GM12892 (cell line): ENCODE measurements at places on chromosomes 2 and 18.

- DNase-seq, result no peak
These were observed 28.7 kb upstream of the CABLES1 start for GRCh38 chr18:23106575-23106974.

GRCh38 chr2:30963184-30963583 is 155.9 kb upstream of the CAPN13 start:
- DNase-seq, result no peak

GRCh38 chr2:157792335-157793052 is 83.6 kb downstream of the ACVR1 start:
- DNase-seq, result no peak

DNA sequence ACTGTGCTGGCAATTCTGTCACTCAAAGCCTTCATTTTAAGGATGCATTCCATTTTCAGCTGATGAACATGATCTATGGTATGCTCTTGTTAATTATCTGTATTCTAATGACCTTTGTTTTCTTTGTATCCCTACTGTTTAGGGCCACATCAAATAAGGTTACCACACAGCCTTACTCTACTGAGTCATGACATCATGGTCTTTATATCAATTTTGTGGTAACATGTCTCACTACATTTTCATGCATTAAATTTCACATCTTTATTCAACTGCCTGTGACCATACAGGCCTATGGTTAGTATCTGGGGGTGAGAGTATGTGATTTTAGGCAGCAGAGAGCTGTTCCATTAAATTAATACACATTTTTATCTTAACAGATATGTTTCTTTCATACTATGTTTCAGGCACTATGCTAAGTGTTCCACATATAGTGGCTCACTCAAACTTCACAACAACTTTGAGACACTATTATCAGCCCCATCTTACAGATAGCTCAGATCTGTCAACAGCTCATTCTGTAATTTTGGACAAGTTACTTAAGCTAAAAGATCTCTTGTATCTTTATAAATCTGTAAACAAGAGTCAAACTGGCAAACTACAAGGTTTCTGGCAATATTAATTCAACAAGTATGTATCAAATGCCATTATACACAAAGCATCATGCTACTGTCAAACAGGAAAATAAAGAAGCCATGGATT is 18.0 kb downstream of the LRPPRC start:
- DNase-seq, result no peak

DNA sequence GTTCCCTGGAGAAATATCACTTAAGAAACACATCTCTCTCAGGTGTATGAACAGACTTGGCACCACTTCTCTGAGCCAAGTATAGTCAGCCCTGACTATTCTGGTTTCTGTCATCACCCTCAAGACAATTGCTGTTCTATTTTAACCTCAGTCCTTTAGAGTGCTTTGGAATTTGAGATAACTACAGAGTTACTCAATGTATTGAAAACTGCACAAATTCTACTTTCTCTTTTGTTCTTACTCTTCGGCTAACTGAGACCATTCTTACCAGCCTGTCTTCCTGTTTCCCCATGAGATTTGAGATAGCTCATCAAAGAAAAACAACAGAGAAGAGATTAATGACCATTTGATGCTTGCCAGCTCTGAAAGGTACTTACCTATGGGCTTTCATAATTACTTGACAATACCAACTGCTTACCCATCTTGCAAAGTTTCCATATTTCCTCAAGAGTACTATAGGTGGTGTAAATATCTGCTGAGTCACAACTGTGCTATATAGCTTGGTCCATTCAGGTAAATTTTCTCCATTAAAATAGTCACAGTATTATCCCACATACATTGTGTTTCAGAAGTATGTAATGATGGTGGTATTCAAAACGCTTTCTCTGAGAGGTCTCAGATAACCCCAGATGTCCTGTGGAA is 467.5 kb upstream of the CHST9 start:
- DNase-seq, result no peak

DNA sequence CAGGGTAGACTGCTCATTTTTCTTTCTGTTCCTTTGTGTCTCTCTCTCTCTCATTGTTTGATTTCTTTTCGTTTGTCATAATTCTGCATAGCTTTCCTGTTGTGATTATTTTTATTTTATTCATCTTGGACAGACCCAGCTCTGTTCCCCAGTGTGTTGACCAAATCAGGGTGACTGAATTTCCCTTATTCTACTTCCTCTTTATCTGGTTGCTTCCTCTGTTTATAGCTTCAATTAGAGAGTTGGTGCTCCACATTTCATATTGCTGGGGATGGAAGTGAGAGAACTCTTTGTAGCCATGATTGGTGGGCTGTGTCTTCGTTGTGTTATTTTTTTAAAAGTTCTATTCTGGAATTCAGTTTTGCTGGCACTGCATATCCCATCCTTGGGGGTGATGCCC is 19.1 kb downstream of the PROKR1 start:
- DNase-seq, result no peak

GRCh38 chr18:49456794-49457193 is 3.7 kb downstream of the DYM start:
- DNase-seq, result no peak

DNA sequence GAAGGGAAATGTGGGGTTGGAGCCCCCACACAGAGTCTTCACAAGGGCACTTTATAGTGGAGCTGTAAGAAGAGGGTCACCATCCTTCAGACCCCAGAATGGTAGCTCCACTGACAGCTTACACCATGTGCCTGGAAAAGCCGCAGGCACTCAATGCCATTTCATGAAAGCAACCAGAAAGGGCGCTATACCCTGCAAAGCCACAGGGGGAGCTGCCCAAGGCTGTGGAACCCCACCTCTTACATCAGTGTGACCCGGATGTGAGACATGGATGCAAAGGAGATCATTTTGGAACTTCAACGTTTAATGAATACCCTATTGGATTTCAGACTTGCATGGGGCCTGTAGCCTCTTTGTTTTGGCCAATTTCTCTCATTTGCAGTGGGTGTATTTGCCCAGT is 694.7 kb downstream of the CBLN2 start:
- no peak for DNase-seq

- no peak for DNase-seq
These were observed 1.1 kb upstream of the HOXD9 start for GRCh38 chr2:176121190-176122051.

DNA sequence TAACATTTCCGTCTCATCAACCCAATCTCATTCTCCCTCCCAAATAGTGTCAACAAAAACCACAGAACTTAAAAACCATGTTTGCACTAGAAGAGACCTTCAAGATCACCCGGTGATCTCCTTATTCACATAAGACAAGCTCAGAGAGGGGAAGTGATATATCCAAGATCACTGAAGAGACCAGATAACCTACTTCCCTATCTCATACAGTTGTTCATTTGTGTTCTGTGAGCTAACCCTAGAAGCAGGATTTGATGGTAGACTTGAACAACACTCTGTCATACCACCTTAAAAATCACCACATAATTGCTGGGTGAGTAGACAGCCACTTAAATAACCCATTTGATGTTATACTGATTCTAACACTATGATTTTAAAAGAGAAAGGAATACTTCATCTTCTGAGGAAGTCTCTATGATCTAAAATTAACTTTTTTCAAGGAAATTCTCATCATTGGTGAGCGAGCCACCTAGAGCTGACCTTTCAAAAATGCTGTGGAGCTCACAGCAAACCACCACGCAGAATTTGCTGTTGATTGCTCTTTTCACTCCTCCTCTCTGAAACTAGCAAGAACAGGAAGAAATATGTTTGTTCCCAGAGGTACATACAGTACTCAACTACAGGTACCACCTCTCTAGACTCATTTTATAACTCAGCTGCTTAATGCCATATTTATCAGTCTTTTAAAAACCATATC is 15.1 kb downstream of the AAK1 start:
- DNase-seq, result no peak

- no peak for DNase-seq
These were observed 35.8 kb downstream of the SCTR start for GRCh38 chr2:119488245-119489214.

DNA sequence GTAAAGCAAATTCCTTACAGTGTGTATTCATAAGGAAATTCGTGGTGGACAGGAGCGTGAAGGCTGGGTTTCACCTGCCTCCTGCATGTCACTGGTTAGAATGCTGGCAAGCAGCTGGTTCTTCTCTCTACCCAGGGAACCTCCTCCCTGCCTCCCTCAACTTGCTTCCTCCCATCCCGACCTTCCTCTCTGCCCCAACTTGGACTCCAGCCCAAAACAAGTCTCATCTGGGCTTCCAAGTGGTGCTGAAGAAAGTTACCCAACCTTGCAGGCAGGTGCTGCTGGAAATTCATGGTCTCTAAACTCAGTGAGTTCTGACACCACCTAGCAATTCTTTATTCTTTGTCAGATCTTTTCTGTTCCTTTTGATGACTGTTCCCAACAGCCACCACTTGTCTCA is 184.5 kb downstream of the BCL2 start:
- DNase-seq, result no peak

DNA sequence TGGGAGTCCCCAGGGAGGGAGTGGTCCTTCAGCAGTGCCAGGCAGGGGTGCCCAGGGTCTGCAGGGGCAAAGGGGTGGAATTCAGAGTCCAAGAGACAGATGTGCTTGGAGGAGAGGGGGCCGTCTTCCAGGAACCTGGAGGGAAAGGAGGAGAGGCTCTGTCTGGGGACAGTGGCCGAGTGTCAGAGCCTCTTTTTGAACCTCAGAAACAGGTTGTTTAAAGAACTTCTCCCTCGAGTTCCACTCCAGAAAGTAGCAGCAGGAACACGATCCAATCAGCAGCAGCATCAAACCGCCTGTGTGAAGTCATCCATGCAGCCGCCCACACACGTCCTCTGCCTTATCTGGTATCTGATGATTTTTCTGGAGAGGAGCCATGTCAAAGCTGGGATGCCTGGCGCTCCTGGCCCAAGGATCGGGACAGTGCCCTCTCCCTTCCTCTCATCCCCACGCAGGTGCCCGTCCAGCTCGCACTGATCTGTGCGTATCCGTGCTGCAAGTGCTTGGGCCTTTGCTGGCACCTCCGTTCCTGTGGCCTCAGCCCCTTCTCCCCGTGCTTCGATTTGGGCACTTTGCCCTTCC is 205.1 kb downstream of the NDUFA10 start:
- no peak for DNase-seq

DNA sequence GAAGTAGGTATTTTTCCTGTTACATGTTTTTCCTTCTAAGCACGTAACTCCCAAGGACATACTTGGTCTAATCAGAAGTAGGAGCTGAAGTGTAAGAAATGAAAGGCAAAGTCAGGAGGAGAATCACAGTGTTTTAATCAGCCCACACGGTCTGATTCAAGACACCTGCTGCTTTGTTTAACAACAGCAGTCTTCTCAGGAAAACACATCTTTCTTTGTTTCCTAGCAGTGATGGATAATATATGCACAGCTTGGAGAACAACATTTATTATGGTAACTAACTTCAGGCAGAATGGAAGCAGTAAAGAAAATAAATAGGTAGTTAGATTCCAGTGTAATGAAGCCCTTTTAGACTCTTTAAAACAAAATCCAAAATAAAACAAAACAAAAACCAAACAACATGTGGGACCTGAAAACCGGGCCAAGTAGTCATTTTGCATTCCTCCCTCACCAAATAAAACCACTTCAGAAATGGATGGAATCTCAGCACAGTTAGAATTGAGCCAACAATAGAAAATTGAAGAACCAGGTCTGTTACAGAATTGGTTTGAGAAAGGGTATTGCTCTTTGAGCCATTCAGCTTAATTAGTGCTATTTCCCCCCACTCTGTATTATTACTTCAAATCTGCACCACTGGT is 61.1 kb upstream of the UGP2 start:
- DNase-seq, result no peak

GRCh38 chr2:99734236-99734635 is 244.4 kb upstream of the REV1 start:
- no peak for DNase-seq

DNA sequence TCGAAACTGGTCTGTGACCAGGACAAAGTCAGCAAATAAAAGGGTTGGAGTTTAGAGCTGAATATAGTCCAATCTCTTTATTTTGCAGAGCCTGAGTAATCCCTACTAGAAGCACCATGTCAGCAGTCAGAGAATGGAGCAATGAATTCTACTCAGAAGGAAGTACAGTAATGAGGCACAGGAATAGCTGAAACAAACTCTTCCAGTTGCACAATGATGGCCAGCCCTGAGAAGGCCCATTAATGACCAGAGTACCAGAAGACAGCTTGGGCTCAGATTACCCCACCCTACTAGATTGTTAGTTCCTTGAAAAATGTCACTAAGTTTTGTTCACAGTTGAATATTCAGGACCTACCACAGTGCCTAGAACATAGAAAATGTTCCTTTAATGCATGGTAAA is 40.3 kb upstream of the SCG2 start:
- DNase-seq, result no peak

DNA sequence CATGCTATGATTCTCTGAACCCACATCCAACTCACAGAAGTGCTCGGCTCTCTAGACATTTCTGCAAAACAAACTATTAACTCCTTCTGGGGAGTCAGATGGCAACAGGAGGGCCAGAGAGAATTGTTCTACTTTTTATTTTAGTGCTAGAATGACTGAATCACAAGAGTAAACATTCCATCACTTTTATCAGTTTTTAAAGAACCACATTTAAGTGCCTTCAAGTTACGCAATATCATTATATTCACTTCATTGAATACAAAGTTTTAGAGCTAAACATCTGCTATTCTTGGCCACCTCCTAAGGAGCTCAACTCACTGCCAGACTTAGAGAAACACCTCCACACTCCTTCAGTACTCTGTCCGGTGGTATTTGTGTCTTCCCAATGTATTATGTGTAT is 22.4 kb downstream of the B4GALT6 start:
- DNase-seq, result no peak

DNA sequence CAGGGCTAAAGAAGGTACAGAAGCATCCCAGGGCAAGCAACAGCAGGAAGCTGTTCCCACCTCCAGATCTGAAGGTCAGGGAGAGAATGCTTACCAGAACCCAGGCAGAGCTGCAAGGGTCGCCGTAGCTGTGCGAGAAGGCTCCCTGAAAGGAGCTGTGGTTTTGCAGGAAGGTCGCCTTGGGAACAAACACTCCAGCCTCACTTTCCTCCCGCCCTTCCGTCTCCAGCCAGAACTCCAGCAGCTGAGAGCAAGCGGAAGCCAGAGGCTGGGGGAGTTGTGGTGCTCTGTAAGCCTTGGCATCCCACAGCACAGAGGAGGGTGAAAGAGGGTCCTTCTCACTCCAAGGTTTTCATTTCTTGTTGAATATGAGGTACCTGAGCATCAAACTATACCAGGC is 18.3 kb upstream of the ICOS start:
- DNase-seq, result no peak

DNA sequence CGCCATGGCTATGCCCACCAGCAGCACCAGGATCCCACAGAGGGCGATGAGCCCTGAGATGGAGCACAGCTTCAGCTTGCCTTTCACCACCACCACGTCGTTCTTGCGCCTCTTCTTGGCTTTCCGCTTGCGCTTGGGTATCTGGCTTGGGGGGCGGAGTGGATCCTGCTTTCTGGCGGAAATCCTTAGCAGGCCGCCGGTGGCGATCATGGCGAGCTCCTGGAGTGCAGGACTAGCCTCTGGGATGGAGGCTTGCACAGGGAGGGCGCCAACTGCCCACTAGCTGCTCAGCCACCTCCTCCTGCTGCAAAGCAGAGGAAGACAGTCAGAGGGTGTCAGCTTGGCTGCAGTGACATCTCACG is 3.5 kb downstream of the TMEM200C start:
- DNase-seq, result no peak

- no peak for DNase-seq
These were observed 74.9 kb upstream of the WDR75 start for GRCh38 chr2:189366349-189366748.

GRCh38 chr2:109722026-109722425 is 72.1 kb upstream of the RGPD5 start:
- DNase-seq, result no peak
